CD4-positive, alpha-beta T cell treated with Interleukin-12 subunit alpha and Interleukin-12 subunit beta, for 1 hour (primary cell): ENCODE measurements at places on chromosomes 5 and 9.

GRCh38 chr9:133572821-133573361 is 36.3 kb downstream of the FAM163B start:
- DNase-seq, result no peak

DNA sequence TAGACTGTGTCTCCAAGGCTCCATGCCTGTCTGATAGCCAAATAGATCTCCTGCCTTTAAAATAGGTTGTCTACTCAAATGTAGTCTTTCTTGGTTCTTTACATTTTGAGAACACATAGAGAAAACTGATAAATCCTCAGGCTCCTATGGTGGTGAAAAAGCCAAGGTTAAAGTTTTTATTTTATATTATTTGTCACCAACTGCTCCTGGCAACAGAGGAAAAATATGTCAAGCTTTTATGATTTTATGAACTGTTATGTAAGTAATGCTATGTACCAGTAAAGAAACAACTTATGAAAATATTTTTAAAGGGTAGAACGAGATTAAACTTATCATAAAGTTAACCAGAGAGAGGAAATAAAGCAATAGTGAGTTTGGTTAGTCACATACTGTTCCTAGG is 222.8 kb downstream of the NR2F1-AS1 start:
- no peak for DNase-seq

DNA sequence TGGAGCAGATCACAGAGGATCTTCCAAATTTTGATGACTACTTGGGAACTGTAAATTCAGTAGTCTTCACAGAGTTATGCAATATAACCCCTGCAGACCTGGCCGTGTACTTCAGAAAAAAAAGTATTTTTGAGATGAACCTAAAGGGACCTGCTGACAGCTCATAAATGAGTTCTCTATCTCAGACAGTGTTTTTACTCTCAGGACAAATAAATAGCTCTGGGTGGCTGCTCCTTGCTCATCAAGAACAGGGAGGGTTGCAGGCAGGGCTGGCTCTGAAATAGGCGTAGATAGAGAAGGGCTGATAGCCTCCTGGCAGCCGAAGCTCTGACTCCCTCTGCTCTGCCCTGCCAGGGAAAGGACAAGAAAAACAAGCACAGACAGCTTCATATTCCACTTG is 64.8 kb downstream of the PLAC8L1 start:
- DNase-seq, result no peak

- no peak for DNase-seq
Observed at GRCh38 chr5:79845448-79846197, 145.4 kb downstream of the MTX3 start.

DNA sequence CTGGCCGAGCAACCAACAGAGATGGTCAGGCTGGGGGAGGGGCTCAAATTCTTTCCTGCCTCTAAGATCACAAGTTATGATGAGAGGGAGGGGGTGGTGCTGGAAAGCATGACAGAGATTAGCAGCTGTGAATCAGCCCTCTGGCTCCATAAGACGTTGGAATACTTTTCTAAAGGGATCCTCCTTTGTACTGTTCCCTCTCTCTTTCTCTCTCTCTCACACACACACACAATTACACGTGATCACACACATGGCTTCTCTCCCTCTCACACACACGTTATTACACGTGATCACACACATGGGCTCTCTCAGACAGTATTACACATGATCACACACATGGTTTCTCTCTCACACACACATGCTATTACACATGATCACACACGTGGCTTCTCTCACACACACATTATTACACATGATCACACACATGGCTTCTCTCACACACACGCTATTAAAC is at the start of gene SLC45A2:
Gene SLC45A2, minus strand, starts transcription at position 23 of the 454 bp plus-strand sequence. CDS start 110 bp downstream, outside the sequence.
- DNase-seq, result no peak

- DNase-seq, result no peak
Observed at GRCh38 chr9:23538461-23539003, 287.5 kb downstream of the ELAVL2 start.

DNA sequence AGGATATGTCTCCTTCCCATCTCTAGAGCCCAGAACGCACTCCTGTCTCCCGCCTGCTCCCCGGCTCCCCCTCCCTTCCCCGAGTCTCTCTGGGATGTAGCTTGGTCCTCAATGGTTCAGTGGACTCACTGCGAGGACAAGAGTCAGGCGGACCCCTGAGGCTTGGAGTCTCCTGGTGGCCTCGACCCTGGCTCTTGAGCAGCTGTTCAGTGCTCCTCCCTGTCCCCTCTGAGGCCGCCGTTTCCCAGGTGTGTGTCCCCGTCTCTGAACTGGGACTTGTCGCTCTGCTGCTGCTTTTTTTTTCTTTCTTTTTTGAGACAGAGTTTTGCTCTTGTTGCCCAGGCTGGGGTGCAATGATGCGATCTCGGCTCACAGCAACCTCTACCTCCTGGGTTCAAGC is 44.8 kb upstream of the IER5L start:
- no peak for DNase-seq

DNA sequence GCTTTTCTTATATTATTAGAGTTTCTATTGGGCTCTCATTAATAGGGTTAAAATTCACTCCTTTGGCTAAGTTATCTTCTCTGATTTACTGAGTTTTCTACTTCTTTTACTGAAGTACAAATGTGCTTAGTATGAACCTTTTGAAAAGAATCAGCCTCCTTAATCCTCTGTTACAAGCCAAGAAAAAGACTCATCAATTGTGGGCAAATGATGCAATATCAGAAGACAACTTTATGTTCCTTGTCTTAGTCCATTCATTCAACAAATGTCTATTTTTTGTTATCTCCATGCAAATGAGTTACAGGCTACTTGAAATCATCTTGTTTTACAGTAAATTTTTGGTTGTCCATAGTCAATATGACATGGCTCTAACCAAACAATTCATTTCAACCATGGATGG is 40.3 kb downstream of the SNCAIP start:
- DNase-seq, result no peak

- DNase-seq, result no peak
Observed at GRCh38 chr9:137679249-137679648, 60.4 kb downstream of the EHMT1 start.

GRCh38 chr9:95870352-95870751 is 5.1 kb upstream of the ERCC6L2 start:
- no peak for DNase-seq
